ENCODE measurements at places on chromosomes 1 and 21.

DNA sequence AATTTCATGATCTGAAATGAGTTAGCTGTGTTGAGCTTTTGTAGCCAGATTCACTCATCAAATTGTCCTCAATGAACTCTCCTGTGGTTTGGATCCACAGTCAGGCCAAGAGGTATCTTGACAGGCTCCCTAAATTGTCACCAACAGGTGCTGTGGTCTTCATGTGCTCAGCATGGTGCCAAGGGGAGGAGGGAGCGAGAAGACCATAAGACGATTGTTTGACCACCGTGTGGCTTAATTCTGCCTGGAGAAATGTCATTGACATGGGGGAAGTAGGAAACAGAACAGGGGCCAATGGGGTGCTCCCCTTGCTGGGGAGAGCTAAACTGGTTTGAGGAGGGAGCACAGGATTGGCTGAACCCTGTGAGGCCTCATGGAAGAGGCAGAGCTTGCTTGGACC, 219.3 kb downstream of the KCNJ6 start:
- no peak for DNase-seq

- peak; percentile 18 for DNase-seq
Measured at GRCh38 chr1:64686828-64687724, 57.8 kb upstream of the RAVER2 start.

- DNase-seq: no peak
Measured at GRCh38 chr21:41706678-41707077, 60.2 kb downstream of the RIPK4 start.

GRCh38 chr1:30300669-30301068, 422.7 kb downstream of the MATN1 start:
- no peak for DNase-seq

DNA sequence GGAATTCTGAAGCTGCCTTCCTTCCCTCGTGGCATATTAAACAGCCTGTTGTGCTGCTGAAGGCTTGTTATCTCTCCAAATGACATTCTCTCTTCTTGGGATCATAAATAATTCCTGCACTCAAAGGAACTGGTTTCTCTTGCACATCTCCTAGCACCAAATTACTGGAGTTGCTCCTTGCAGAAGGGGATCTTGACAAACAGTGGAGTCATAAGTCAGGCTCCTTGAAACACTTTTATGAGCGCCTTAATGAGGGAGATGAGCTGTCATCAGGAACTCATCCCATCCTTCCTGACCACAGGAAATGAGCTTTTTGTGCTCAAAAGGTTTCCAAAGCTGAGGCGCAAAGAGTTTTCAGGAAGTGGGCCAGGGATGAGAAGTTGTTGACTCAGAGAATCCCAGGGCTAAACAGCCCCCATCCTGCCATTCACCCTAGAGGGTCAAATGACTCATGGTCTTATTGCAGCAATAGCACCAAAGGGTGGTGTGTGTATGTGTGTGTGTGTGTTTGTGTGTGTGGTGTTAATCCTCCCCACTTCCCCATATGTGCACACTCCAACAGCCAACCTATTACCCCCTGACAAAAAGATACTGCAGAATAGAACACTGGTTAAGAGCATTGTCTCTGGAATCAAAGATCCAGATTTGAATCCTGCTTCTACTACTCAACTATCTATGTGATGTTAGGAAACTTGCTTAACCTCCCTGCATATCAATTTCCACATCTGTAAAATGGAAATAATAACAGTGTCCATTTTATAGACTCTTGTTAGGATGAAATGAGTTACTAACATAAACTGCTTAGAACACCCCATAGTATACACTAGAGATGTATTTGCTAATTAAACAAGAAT, 2.8 kb upstream of the PHC2 start:
- no peak for DNase-seq

DNA sequence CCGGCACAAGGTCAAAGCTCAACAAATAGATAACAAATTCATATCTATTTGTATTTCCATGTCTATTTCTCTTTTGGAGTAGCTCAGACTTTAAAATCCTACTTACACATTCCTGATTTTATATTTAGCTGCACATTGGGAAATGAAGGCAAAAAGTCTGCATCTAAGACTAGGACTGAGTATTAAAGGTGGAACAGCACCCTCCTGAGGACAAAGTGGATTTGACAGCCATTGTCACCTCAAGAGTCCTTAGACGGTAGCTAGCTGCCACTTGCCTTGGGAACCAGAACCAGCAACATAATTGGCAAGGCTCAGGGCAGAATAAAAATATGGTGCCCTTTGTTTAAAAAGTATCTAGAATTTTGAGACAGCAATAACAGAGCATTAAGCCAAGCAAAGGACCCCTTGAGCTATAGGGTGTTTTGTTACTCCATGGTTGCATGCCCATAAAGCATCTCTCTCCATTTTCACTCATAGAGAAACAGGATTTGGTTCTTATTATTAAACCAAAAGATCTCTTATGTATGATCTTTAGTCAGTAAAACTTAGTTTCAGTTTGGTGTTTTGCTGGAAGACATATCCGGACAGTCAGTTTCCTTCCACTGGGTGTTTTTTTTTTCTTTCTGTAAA, 30.0 kb upstream of the SGIP1 start:
- peak; percentile 28 for DNase-seq

DNA sequence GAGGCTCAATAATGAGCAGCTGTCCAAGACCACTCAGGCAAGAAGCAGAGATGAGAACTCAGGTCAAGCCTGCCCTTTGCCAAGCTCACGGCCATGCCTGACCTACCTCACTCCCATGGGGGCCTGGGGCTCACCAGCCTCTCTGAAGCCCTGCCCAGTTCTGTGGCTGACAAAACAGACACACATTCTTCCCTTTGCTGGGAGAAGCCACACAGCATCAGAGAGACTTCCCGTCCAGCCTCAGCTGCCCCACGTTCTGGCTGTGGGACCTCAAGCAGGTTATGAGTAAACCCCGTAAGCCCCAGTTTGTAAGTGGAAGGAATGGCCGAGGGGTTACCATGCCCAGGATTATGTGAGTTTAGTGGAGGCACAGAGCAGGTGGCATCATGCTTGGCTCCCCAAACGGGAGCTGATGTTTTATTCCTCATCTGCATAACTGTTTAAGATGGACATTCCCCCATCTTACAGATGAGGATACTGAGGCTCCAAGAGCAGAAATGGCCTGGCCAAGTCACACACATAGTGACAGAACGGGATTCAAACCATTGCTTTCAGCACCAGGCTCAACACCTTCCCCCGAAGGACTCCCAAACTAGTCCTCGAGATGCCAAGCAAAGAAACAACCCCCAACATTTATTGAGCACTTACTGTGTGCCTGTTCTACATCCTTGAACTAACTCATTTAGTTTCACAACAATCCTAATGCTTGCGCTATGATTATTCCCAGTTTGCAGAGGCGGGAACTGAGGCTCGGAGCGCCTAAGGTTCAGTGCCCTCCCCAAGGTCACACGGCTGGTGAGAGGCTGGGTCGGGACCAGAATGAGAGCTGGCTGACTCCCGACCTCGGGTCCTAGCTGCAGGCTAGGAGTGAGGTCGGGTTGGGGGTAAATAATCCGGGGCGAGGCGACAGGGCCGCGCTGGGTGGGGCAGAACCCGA, 49.1 kb upstream of the LAPTM5 start:
- DNase-seq: no peak

GRCh38 chr21:35048706-35049617, at the start of gene RUNX1:
Gene RUNX1 (minus strand): TSS chr21:35049302.
- no peak for DNase-seq

GRCh38 chr21:36806103-36806502, 107.2 kb downstream of the SIM2 start:
- DNase-seq: no peak

GRCh38 chr1:92752719-92753118, 32.2 kb downstream of the EVI5 start:
- DNase-seq: no peak

DNA sequence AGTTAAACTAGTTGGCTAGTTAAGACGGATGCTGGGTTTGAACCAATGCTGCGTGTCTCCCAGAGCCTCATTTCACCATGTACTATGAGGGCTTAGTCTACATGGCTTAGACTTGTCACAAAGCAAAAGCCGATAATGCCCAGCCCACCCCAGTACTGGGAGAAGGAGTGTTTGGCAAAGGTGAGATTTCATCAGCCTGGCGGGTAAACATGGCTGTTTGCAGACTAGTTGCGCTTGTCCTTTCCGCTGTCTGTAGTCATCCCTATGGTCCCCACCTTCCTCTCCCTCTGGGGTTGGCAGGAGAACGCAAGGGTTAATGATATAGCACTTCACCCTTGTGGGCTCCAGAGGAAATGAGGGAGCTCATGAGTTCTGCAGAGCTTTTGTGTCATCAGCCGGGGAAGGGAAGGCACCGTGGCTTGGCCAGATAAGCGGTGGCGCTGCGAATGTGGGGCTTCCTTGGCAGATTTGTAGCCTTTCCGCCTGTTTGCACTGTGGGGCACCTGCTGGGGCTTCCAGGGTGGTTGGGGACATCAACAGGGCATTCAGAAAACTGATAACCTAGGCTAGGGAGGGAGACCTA, 29.2 kb downstream of the SOX13 start:
- no peak for DNase-seq

DNA sequence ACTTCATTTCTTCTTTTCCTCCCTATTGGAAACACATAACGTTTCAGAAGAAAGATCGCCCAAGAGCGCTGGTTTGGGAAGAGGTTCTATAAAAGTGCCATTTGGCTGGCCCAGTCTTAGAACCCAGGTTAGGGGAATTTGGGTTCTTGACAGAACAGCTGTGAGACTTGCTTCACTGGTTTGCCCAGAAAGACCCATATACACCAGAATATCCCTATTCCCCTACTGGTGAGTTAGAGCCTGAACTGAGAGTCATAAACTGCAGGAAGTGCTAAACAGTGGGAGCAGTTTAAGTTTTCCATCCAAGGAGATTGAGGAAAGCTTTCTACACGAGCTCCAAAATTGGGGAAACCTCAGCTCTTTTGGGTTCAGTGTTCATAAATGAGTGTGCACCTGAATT, 275.2 kb downstream of the VAV3 start:
- no peak for DNase-seq

DNA sequence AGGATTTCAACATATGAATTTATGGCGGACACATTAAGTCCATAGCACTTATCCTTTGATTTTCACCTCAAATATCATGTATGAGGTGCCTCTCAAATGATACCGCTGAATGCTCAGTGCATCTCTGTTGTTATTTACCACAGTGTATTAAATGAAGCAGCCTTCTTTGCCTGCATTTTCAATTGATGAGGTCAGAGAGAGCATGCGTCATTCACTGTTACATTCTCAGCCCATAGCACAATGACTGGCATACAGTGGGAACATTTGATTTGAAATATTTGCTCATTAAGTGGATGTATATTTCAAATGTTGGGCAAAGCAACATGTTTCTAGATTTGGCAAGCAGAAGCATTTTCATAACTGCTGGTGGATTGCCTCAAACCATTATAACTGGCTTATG, 45.7 kb downstream of the LRRC7 start:
- no peak for DNase-seq

GRCh38 chr1:160550572-160551034, 27.5 kb upstream of the SLAMF6 start:
- no peak for DNase-seq

DNA sequence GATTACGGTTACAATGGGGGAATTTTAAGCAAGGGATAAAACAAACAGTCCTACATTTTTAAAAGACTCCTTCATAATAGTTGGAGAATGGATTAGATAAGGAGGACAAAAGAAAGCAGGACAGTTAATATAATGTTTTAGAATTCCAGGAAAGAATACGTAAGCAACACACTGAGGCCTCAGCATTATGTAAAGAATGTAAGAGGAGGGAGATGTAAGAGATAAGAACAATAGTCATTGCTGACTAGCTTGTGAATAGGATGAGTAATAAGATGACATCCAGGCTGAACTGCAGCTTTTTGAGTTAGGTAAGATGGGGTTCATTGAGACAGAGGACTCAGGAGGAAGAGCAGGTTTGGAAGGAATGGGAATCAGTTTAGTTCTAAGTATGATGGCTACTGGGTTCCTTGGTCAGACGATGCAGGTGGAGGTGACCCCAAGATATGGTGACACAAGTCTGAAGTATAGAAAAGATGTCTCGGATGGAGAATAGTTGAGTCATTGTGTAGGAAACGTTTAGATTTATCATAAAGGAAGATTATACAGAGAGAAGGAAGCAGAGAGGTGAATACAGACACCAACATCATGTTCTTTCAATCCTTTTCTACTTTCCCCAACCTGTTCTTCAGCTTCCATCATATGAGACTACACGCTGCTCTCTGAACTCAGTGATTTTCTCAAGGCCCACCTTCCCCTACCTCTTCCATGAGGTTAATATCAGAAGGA, 372.8 kb downstream of the PTBP2 start:
- no peak for DNase-seq

DNA sequence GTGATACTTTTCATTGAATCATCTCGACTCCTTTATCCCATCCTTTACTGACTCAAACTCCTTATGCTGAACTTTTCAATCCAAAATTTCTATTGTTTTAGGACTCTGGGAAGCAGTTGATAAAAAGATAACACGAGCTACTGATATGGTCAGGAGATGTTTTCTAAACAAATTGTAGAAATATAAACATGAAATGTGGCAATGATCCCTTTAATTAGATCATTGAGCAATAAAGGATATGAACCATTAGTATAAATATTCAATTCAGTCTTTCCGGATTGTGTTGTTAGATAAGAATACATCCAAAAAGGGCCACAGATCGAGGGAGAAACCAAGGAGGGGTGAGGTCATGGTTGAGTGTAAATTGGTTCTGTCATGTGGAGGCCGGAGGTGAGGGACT, 88.4 kb downstream of the NID1 start:
- no peak for DNase-seq

DNA sequence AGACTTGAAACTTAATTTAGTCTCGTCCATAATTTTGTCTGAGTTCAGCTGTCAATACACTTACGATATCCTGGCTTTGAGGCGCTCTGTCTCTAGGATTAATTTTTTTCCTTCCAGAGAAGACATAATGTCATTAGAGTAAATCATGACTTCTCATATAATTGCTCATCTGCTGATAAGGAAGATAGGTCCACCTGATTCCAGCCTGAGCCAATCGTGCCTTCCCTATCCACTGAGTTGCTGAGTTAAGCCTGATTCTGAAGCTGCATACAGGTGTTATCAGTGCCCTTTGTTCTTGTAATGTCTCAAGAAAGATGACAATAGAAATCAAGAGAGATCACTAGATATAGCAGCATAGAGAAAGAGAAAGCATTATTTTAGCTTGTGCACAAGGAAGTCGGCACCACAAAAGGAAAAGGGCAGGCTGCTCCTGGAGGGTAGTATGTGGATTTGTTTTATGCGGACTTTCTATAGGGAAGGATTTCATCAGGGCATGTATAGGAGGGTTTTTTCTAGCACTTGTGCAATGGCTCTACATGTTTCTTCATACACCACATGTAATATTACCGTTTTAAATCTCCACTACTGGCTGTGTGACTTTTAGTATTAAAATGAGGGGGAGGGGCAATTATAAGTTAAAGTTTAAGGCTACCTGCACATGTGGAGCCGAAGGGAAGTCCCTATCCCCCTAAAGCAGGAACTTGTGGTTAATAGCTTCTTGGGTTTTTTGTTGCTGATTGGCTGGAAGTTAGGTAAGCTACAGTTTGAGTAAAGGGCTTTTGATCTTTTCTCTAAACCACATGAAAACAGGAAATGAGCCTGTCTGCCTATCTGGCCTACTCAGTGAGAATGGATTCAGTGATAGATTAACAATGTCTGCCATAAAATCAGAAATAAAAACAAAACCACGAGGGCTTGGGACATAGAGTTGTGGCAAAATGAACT, 133.4 kb downstream of the PLPPR5 start:
- no peak for DNase-seq

All from renal cortex interstitium (tissue), 15 donors.